Central memory CD8-positive, alpha-beta T cell (primary cell): ENCODE measurements at places on chromosomes 12 and 14.

DNA sequence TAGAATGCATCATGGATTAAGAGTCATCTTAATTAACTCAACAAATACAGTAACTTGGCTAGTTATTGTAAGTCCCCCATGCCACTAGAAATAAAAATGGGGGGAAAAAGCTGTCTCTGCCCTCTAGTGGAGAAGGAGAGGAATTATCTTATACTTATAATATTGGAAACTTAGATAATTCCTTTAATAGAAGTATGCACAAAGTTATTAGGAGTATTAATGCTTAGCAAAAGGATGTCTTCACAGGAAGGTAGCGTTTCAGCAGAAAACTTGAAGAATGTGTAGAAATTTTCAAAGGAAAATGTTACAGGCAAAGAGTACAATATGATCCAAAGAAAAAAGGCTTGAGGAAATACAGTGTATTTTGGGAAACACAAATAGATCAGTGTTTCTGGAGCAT is 19.8 kb downstream of the OR5AU1 start:
- no peak for DNase-seq

DNA sequence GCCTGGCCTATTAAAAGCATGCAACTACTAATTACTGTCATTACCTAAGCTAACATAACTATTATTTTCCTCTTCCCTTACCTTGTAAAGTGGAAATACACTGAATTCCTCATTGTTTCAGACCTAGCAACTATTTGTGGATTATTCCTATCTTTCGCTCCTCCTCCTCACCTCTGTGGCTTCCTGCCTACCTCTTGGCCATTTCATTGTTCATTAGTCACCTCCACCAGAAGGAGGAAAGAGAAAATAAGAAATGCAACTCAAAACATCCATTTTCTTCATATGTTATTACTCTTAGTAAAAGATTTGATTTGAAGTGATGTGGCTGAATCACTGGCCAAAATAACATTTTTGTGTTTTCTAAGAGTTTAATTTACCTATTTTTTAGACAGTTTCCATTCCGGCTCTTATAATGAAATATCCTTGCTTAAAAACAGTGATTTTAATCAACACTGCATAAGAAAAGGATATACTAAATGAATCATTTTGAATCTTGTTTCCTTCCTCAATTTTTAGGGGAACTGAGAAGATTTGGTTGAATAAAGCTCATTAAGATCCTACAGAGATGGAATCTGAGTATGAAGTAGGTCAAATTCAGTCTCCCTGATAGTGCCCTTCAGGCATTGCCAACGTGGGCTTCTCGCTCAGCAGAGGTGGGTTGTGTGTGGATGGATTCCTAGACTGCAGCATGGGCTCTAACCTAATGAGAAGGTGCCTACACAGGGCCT is 27.6 kb upstream of the ARHGAP5 start:
- DNase-seq, result no peak

DNA sequence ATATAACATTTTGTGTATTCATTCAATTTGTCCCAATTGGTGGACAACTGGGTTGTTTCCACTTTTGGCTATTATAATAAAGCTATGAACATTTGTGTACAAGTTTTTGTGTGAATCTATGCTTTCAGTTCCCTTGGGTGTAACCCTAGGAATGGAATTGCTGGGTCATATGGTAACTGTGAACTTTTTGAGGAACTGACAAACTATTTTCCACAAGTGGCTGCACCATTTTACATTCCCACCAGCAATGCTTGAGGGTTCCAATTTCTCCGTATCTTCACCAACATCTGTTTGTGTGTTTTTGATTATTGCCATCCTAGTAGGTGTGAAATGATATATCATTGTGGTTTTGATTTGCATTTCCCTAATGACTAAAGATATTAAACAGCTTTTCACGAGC is 13.0 kb downstream of the LPCAT3 start:
- no peak for DNase-seq

DNA sequence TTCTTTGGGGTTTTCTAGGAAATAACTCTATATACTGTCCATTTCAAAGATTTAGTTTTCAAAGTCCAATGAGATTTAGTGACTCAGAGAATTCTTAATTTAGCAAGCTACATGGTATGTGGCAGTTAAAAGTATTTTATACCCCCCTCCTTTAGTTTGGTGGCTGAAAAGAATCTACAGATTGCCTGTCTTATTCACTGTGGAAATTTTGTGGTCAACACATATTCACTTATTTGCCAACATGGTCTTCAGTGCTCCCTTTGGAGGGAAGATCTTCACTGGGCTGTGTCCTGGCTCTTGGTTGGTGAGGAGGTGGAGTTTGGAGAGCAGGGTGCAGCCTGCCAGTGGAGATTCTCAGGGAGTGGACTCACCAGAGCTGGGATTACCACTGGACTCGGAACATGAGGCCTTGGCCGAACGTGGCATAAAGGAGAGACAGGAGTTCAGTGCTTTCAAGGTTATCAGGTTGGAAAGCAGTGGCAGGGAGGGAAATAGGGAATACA is 39.8 kb downstream of the SAMD4A start:
- DNase-seq, result no peak

- no peak for DNase-seq
Observed at GRCh38 chr14:51442513-51443175, 202.6 kb downstream of the TMX1 start.

DNA sequence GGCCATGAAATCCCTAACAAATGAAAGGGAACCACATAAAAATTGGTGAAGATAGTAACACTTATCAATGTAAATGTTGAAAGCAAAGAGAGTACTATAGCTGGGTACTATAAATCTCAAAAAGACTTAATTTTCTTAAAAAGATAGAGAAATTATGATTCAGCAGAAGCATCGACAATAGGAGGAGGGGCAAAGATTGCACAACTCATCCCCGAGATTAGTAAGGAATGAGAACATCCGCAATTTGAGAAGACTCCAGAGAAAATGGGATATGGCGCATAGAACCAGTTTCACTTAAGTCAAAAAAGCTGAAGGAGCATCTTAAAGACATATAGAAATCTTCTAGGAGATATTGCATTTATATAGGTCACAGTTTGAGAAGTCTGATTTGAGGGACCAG is 220.2 kb upstream of the SLC16A7 start:
- no peak for DNase-seq

- DNase-seq, result no peak
Observed at GRCh38 chr14:47526591-47527244, 148.7 kb downstream of the MDGA2 start.

- no peak for DNase-seq
Observed at GRCh38 chr12:112537710-112538396, 119.1 kb downstream of the PTPN11 start.

DNA sequence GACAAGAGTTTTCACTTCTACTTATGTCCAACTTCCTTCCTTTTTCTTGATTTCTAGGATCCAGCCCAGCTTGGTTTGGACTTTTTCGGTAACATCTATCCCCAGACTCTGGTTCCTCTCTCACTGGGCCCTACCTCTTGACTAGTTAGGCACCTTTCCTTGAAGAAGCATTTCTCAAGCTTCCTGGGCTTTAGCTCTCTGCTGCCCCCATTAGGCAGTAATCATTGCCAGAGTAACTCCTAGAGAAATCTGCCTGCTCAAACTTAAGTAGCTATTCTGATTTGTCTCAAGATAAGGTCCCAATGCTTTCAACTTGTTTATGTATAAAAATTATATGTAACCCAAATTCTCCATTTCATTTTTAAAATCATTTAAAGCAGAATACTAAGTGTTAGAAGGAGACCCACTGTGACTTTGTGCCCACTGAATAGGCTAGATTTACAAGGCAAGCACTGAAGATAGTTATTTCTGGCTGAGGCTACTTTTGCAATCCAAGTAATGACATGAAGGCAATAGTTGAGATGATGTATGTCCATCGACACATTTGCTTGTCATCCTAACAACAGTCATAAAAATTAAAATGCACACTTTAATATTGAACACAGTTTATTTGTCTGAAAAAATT is 275.0 kb upstream of the G2E3 start:
- no peak for DNase-seq

GRCh38 chr12:13026286-13026685 is 17.9 kb upstream of the FAM234B start:
- DNase-seq, result no peak

GRCh38 chr14:83660597-83660996 is 1869.3 kb upstream of the FLRT2 start:
- no peak for DNase-seq

GRCh38 chr14:20606190-20606901 is 15.2 kb upstream of the RNASE12 start:
- no peak for DNase-seq

GRCh38 chr12:39860695-39861094 is 241.1 kb upstream of the ABCD2 start:
- DNase-seq, result no peak

DNA sequence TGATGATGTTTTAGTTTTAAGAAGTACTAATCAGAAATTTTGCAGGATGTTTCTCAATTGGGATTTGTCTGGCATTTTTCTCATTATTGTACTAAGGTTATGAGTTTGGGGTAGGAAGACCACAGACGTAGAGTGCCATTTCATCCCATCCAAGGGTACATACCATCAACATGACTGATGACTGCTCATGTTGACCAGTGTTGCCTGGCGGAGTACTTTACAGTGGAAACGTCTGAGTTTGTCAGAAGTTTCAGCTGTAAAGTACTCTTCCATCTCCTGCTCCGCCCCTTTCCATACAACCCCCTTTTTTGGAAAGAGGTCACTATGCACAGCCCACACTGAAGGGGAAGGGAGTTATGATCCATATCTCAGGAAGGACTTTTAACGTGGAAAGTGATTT is 74.2 kb downstream of the RCOR1 start:
- DNase-seq, result no peak

DNA sequence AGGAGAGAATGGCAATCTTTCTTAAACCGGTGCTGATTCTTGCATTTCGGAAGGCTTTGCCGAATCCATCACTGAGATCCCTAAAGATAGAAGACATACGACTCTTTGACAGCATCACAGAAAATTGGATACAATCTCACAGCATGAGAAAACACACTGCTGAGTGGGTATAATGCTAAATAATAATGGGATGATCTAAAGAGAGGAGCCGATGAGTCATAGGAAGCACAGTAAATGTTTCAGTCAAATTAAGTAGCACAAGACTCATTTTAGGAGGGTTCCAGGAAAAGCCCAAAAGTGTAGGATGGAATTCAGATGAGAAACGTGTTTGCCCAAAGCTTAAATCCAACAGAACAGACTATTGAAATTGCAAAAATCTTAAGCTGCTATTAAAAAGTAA is 81.7 kb downstream of the CPNE8 start:
- DNase-seq, result no peak

GRCh38 chr14:98280436-98280835 is 991.6 kb downstream of the BCL11B start:
- no peak for DNase-seq

GRCh38 chr12:110798461-110798860 is 48.3 kb upstream of the CCDC63 start:
- no peak for DNase-seq

GRCh38 chr12:131909081-131909751 is 14.8 kb downstream of the ULK1 start:
- DNase-seq, result no peak

GRCh38 chr12:114190971-114191370 is 215.0 kb downstream of the TBX5 start:
- no peak for DNase-seq

- DNase-seq, result no peak
Observed at GRCh38 chr12:34334538-34334937, 312.2 kb downstream of the ALG10 start.

- peak; percentile 23 for DNase-seq
Observed at GRCh38 chr14:24430682-24431568, 1.2 kb downstream of the KHNYN start.

DNA sequence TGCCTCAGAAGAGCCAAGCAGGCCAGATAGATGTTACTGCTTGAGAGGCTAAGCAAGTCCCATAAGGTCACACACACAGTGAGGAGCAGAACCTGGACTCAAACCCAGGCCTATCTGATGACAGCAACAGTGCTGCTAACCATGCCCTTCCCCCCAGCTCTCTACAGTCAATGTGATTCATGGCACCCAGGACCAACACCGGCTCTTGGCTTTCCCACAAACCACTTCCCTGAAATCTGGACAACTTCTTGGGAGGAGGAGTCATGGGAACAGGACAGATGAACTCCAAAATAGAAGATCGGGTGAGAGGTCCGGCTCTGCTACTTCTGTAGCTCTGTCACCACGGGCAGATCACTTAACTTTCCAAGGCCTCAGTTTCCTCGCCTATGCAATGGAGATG is 716 bp upstream of the PTGDR start:
- no peak for DNase-seq

GRCh38 chr14:94673781-94674231 is 61.6 kb downstream of the SERPINA3 start:
- DNase-seq, result no peak

DNA sequence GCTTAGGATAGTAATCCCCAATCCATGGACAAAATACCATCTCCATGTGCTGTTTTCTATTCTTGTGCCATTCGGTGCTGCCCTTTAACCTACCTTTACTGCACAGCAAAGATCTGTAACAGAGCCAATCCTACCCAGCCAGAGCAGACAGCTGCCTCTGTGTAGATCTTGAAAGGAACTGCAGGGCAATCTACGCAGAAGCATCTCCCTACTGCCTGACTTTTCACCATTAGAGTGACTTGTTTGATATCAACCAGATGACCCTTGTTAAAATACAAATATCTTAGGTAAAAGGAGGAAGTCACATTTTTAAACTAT is 33.9 kb upstream of the PPM1A start:
- no peak for DNase-seq

GRCh38 chr12:102927220-102927619 is 10.2 kb upstream of the PAH start:
- DNase-seq, result no peak

- no peak for DNase-seq
Observed at GRCh38 chr14:103122947-103123633, at the start of gene TNFAIP2. TSS of gene TNFAIP2 (plus strand) at chr14:103123461. CDS start at chr14:103126458, 2,997 bp downstream.

DNA sequence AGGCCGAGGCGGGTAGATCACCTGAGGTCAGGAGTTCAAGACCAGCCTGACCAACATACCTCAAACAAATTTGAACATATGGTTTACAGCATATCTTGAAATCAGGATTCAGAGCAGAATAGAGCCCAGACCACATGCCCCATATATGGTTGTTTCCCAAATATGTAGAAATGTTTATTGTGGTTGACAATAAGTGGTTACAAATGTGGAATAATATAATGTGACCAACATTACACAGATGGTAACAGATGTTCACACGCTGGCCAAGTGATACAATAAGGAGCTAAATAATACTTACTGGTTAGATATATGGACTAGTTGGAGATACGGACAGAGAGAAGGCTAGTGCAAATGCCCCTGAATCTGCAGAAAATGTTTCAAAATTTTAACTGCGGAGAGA is 85.3 kb downstream of the MAPKAPK5 start:
- no peak for DNase-seq

GRCh38 chr12:62846491-62846890 is 88.5 kb downstream of the PPM1H start:
- no peak for DNase-seq

GRCh38 chr12:65133879-65134278 is 12.8 kb upstream of the WIF1 start:
- no peak for DNase-seq
